LHCN-M2 (cell line): ENCODE measurements at places on chromosomes 4 and X. TPM values are rescaled to one million over a fixed set of nuclear protein-coding genes. Genes with fewer than 3 reads are reported as not detected.
A peak's percentile ranks its signal among the peaks of the same experiment; 100 is the strongest.

DNA sequence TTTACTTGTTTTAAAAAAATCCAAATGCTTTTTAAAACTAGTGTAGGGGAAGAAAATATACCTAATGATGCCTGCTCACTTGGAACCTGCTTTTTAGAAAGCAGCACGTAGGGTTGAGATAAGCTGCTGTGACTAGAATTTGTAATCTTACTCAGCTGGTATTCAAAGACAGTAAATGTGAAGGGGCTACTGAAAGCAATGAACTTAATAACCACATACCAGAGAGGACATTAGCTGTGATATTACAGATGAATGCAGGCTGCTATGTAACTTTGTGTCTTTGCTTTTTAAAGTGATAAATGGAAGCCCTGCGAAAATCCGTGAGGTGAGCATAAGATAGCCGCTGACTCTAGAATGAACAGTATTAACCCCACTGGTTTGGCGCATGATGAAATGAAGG is 124.1 kb downstream of the TRIML1 start:
- no peak for DNase-seq

DNA sequence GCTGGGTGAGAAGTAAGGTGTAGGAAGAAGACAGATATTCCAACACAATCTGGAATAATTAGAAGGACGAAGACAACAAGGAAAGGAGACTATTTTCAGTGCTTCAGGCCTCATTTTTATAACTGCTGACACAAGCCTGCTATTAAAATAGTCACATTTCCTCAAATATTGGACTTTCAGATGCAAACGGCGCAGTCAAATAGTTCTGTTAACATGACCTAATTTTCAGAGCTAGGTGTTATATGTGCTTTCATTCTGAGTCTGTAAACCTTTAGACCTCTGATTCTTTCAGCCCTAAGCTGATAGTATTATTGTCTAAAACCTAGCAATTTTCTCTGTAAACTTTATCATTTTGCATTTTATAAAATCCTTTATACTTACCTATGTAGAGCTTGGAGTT is 261.5 kb downstream of the IL1RAPL1 start:
- no peak for DNase-seq

IGFBP7 gene
- 221 and 314 TPM in 2 replicates for total RNA-seq

GRCh38 chr4:129515356-129515755 is 419.4 kb downstream of the C4orf33 start:
- DNase-seq, result no peak

DOK7 gene
- 41.6 and 47.9 TPM in 2 replicates for total RNA-seq

- no peak for DNase-seq
These were observed 35.7 kb upstream of the NKX3-2 start for GRCh38 chr4:13580036-13580435.

DNA sequence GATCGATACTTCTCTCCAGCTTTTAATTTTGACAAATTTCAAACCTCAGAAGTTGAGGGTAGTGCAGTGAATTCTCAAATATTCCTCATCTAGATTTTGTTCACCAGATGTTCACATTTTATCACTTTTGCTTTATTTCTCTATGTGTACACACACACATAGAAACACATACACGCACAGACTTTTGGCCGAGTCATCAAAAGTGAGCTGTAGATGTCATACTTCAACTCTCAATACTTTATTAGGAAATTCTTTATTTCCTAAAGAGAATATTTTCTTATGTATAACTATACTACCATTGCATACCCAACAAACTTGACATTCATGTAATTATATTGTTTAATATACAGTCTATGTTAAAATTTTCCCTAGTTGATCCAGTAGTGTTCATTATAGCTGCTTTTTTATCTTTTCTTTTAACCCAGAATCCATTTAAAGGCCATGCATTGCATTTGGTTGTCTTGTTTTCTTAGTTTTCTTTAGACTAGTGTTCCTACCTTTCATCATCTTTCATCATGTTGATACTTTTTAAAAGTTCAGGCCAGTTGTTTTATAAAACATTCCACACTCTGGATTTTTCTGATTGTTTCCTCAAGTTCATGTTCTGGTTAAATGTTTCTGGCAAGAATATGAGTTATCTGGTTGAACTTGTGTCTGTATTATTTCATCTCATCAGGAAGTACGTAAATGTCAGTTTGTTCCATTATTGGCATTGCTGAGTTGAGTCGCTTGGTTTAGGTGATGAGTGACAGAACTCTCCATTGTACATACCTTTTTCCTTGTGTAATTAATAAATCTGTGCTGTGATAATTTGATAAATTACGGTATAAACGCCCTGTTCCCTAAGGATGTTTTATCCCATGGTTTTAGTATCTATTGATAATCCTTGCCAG is 94.1 kb upstream of the TLR2 start:
- DNase-seq, result no peak

ZNF182 gene
- total RNA-seq, result 2.7 and 3.8 TPM in 2 replicates

HTR2C gene
- total RNA-seq, result not detected in 2 replicates

MFAP3L gene
- 9.1 and 10.2 TPM in 2 replicates for total RNA-seq

- DNase-seq, result no peak
These were observed 113.7 kb downstream of the BMP15 start for GRCh38 chrX:51024106-51024696.

DNA sequence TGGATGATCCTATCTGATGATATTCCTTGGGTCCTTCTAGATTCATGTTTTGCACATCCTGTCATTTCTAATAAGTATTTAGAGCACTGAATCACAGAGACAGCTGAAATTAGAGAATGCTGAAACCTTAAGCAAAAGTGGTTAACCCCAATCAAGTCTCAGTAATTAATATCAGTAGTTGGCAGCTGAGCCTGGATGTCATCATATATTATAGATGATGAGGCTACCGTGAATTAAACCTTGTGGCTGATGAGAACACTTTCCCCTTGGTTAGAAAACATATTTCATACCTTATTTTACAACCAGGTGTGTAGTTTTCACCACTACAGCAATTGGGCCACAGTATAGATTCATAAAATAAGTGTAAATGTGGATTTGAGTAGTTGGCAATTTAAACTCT is 499.0 kb downstream of the PDGFC start:
- peak; percentile 59 for DNase-seq

RADX gene
- total RNA-seq, result 1.3 and 1.7 TPM in 2 replicates

- no peak for DNase-seq
These were observed 96.5 kb upstream of the DUSP21 start for GRCh38 chrX:44747317-44747716.

MAOA gene
- 4.6 and 5.0 TPM in 2 replicates for total RNA-seq

GPM6B gene
- total RNA-seq, result 4.4 and 14.4 TPM in 2 replicates

VCX3B gene
- not detected in 2 replicates for total RNA-seq

GRCh38 chr4:98560321-98560720 is 98.1 kb downstream of the TSPAN5 start:
- DNase-seq, result no peak

DNA sequence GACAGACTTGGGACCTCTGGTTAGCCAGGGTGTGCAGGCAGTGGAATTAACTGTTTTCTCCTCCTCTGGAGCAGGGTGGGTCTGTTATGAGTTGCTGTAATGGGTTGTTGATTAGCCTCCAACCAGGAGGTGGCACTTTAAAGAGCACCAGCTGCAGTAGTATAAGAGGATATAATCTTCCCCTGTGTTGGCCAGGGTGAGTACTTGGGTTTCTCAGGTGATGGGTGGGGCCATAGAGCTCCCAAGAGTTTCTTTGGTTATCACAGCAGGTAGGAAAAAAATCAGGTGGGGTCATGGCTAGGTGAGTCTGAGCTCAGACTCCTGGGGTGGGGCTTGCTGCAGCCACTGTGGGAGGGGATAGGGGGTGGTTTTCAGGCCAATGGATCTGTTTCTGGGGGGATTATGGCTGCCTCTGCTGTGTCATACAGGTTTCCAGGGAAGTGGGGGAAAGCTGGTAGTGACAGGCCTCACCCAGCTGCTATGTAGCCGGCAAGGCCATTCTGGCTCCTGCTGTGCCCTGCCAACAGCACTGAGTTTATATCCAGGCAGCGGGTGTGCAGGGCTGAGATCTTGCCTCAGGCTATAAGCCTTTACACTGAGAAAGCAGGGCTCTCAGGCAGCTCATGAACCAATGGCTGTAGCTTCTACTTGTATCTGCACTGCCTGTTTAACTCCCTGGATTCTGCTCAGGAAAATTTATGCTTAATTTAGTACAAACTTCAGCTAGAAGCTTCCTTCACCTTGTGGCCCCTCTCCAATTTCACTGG is 70.1 kb downstream of the CCNG2 start:
- DNase-seq, result no peak

CXorf49 gene
- total RNA-seq, result not detected in 2 replicates

GRCh38 chrX:37796805-37797204 is 16.9 kb downstream of the CYBB start:
- no peak for DNase-seq

GRCh38 chrX:154529206-154529612 is 13.2 kb upstream of the FAM3A start:
- DNase-seq, result peak; percentile 51

DNA sequence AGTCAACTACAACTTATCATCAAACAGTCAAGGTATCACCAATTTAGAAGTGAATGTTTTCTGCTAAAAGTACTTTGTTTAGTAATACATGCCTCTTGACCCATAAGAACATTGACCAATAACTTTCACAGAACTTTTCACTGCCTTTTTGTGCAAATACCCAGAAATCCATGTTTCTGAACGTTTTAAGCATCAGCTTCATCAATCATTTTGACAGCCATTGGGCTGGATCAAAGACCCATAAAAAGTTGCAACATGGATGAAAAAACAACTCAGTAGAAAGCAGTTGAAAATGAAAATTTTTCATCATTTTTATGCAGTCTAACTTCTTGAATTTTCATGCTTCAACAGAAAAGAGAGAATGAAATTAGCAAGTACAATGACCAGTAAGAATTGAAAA is 466.7 kb downstream of the TRAM1L1 start:
- DNase-seq, result no peak

SPACA5 gene
- not detected in 2 replicates for total RNA-seq

GRCh38 chr4:141609243-141609642 is 27.1 kb upstream of the IL15 start:
- DNase-seq, result peak; percentile 50

SCRG1 gene
- total RNA-seq, result not detected in 2 replicates

IBSP gene
- not detected in 2 replicates for total RNA-seq

DNA sequence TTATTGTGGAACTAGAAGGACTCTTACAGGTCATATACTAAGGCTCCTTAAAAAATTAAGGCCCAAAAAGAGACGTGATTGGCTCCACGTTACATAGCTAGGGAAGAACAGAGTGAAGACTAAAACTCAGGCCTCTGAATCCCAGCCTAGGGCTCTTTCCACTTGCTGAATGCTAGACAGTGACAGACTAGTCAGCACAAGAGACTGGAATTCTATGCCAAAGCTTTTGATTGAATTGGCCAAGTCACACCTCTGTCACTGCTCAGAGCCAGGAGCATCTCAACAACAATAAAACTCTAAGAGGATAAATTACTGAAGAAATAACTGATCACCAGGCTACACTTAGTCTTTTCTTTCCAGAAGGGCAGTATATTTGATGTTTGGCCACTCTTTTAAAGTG is 16.8 kb downstream of the DCX start:
- no peak for DNase-seq

DNA sequence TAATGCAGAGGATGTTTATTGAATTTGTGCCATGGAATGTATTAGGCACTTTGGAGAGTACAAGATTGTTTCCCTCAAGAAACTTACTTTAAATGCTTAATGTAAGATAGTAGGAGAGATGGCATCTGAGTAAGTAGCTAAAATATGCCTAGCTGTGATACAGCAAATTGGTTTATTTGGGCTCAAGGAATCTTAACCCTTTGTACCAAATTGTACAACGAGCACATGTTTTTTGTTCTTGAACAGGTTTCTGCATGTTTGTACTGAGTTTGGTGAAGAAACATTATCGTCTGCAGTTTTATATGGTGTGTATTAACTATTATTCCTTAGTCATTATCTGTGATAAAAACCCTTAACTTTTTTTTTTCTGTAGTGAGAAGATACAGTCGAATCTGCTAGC is 48.6 kb downstream of the CDS1 start:
- peak; percentile 9 for DNase-seq

ALB gene
- total RNA-seq, result not detected in 2 replicates

LIMCH1 gene
- total RNA-seq, result 5.1 and 6.9 TPM in 2 replicates

DNA sequence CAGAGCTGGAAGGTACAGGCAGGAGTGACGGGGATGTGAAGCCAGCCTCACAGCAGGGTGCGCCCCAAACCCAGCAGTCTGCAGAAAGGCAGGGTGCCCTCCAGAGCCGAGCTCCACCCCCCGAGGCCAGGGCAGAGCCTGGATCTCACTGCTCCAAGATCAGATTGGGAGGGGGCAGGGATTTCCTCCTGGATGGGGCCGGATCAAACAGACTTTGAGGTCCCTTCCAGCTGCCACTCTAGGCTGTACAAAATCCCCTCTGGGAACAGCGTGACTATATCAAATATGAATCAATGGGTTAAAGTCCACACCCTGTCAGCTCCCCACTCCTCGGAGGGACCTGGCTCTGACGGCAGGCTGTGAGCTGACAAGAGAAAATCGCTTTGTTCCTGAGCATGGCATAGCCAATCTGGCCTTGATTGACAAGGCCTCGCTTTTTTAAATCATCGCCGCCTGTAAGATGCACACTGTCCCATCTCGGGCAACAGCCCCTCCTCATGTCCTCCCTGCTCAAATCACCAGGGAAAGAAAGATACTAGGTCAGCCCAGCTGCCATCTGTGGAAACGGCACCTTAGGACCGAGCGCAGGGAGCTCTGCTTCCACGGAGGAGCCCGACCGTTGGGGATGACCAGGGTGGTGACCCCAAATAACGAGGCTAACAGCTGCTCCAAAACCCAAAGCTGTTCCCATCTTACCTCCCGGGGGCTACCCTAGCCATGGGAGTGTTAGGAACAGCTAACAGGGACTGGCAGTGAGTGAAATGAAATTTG is 39.9 kb downstream of the PSAPL1 start:
- no peak for DNase-seq

GRCh38 chr4:67204441-67204840 is 340.9 kb downstream of the CENPC start:
- DNase-seq, result peak; percentile 64

ZCCHC18 gene
- total RNA-seq, result 0.64 TPM in 1 of 2 replicates, not detected in the other

DNA sequence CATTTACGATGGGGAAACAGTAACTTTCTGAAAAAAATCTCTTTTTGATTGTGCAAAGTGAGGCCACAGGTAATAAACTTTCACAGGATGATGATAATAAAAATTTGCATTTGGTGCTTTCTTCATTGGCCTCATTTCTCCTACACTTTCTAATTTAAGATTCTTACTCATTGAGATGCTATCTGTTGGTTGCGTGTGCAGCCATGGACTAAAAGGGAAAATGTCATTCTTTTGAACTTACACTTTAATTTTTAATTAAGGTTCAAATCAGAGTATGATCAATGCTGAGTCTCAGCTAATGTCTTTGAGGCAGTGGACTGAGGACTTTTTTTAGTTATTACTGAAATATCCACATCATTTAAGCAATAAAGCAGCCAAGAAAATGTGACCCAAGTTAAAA is 87.6 kb downstream of the SEL1L3 start:
- DNase-seq, result no peak

GRCh38 chrX:56281789-56282188 is 49.6 kb downstream of the KLF8 start:
- peak; percentile 4 for DNase-seq

XAGE1B gene
- total RNA-seq, result not detected in 2 replicates

DNA sequence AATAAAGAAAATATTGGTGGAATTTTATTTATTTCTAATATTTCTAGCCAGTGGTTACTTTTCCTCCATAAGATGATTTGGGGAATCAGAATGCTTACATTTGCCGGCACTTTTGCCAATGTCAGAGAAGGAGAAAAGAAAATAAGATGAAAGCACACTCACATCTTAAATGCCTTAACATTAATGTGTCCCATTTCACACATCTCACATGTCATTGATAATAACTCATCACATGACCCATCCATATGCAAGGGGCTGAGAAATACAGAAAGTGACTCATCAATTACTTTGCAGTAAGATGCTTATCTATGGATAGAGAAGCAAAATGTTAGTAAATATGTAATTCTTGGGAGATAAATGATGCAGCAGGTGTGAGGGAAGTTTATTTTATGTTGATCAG is 1531.0 kb downstream of the PCDH7 start:
- no peak for DNase-seq
